ENCODE measurements at places on chromosomes 3 and 15.

DNA sequence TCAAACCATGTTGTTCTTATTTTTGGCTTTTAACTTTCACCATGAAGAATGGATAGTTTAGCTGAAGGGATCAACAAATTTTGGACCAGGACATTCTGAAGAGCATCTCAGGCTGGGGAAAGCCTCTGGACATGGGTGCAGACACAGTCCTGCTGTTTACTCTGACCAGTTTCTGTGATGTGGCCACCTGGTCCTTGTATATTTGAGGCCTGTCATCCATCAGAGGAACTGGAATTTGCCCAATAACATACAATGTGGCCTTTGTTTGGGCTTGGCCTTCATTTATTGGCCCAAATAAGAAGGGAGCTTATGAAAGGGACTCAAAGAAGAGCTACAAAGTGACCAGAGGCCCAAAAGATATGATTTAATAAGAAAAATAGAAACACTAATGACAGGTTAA, 127.9 kb downstream of the MYRIP start:
- DNase-seq, result no peak

GRCh38 chr3:32082721-32083120, 23.7 kb upstream of the GPD1L start:
- DNase-seq, result no peak

- DNase-seq, result no peak
These were observed 458.3 kb upstream of the CBLB start for GRCh38 chr3:106326941-106327695.

DNA sequence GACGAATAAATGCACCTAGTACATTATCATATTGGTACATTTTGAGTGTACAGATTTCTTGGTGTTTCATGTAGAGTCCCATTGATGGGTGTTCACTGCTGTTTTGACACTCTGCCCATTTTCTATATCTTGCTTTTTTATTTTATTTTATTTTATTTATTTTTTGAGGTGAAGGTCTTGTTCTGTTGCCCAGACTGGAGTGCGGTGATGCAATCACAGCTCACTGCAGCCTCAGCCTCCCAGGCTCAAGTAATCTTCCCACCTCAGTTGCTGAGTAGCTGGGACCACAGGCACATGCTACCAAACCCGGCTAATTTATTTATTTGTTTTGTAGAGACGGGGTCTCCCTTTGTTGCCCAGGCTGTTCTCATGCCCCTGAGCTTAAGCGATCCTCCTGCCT, 44.2 kb downstream of the DNAJC13 start:
- no peak for DNase-seq

- no peak for DNase-seq
These were observed 19.3 kb downstream of the IGF1R start for GRCh38 chr15:98667521-98668179.

- no peak for DNase-seq
These were observed 31.0 kb downstream of the TRIM42 start for GRCh38 chr3:140708815-140709214.

- DNase-seq, result no peak
These were observed 40.0 kb downstream of the MAP4 start for GRCh38 chr3:47976135-47976732.

- no peak for DNase-seq
These were observed 28.8 kb downstream of the RNU5B-1 start for GRCh38 chr15:65333148-65333820.

DNA sequence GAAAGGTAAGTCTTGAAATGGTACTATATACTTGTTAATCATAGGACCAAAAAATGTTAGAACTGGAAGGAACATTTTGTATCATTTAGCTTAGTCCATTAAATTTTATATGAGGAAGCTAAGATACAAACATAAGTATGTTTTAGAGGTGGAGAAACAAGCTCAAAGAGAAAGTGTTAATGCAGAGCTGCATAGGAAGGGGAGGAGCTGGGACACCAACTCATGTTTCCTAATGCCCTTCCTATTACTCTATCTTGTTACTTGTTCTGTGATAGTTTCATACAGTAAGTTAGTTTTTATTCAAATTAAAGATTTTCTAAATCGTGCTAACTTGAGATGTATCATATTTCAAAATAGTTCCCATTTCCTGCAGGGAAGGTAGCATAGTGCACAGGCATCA, 7.4 kb downstream of the SLC35A5 start:
- DNase-seq, result no peak

- no peak for DNase-seq
These were observed 37.4 kb upstream of the CILP start for GRCh38 chr15:65248511-65249255.

- DNase-seq, result no peak
These were observed 19.9 kb upstream of the ABHD2 start for GRCh38 chr15:89068325-89068784.
